Activated CD8-positive, alpha-beta T cell treated with anti-CD3 and anti-CD28 coated beads, Interleukin-2, amount 10 ng/mL, durations not matched to agents 7 days and 5 days (primary cell): ENCODE measurements at places on chromosomes 12 and 14.

DNA sequence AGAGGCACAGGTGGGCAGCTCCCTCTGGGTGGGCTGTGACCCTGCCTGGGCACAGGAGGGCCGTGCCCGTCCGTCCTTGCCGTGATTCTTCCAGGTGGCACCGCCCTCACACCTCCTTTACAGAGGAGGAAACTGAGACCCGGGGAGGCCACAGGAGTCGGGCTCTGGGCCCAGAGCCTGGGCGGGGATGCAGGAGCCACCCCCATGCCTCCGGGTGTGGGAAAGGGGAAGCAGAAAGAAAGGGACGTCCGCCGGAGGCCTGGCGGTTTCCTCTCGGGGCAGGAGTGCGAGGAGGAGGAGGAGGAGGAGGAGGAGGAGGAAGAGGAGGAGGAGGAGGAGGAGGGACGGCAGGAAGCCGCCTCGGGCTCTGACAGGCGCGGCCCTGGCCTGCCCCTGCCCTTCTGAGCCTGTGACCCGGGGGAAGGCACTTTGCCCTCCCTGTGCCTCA lies 23.0 kb downstream of the SH2B3 start:
- peak; percentile 54 for DNase-seq

GRCh38 chr12:117067016-117067415 lies 32.2 kb downstream of the TESC start:
- no peak for DNase-seq

DNA sequence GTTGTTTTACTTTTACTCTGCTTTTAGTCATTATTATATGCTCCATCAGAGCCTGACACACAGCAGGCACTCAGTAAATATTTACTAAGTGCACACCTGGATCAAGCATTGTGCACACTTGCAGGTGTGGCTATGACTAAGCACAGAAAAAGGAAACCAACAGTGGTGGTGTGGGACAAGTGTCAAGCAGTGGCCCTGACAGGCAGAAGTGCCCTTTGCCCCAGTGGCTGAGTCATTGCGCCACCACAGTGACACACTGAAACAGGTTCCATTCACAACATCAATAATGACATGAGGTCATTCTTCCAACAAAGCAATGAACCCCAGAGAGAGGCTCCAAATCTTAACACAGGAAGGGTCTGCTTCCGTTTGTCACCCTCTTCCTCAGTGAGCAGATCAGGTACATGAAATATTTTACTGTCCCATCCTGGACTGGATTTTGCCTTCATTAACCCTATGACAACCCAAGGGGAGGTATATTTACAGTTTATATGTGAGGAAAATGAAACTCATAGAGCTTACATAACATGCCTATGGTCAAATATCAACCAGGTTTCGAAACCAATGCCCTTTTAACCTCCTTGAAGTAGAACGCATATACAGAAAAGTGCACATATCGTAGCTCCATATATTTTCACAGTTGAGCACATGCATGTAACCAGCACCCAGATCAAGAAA lies 82.6 kb upstream of the GTF2A1 start:
- peak; percentile 49 for DNase-seq

DNA sequence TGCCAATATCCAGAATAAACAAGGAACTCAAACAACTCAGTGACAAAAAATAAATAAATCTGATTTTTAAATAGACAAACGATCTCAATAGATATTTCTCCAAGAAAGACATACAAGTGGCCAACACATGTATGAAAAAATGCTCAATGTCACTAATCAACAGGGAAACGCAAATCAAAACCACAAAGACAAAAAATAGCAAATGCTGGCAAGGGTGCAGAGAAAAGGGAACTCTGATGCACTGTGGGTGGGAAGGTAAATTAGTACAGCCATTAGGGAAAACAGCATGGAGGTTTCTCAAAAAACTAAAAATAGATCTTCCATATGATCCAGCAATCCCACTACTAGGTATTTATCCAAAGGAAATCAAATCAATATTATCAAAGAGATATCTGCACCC lies 3.5 kb upstream of the EIF5 start:
- no peak for DNase-seq

GRCh38 chr12:104473374-104473983 lies 16.7 kb downstream of the CHST11 start:
- DNase-seq: peak; percentile 48

- DNase-seq: no peak
Measured at GRCh38 chr12:58310809-58311622, 369.6 kb downstream of the ATP23 start.

GRCh38 chr14:101179691-101180211 lies 276.2 kb upstream of the RTL1 start:
- DNase-seq: no peak

- no peak for DNase-seq
Measured at GRCh38 chr14:60313093-60313492, 64.1 kb downstream of the PPM1A start.

DNA sequence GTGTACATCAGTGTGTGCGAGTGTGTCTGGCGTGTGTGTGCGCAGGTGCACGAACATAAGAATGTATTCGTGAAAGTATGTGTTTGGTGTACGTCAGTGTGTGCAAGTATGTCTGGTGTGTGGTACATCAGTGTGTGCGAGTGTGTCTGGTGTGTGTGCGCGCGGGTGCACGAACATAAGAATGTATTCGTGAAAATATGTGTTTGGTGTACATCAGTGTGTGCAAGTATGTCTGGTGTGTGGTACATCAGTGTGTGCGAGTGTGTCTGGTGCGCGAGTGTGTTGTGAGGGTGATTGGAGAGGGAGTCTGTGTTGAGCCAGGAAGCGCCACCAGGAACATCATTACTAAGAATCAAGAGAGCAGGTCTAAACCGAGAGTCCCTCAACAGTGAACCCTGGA lies 143.8 kb downstream of the BCL11B start:
- DNase-seq: peak; percentile 13

GRCh38 chr14:95162641-95163040 lies 5.3 kb upstream of the DICER1 start:
- DNase-seq: no peak

GRCh38 chr12:11730299-11731041 lies 81.0 kb downstream of the ETV6 start:
- DNase-seq: no peak

GRCh38 chr12:15772405-15773018 lies 16.7 kb downstream of the EPS8 start:
- no peak for DNase-seq

DNA sequence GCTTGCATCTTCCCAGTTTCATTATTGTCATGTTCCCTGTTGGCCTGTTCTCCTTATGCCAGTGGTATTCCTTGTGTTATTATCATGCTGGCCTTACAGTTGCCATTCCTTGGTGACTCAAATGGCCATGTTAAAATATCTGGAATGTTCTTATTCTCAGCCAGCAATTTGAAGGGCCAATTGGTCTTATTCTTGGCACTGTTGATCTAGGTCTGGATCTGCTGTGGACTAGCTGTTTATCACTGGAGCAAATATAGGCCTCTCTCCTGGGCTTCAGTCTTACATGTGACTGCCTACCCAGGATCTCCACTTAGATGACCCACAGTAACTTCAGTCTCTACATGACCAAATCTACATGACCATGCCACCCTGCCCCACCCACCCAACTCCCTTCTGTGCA lies 5.4 kb downstream of the CIPC start:
- DNase-seq: no peak

GRCh38 chr12:47193066-47193465 lies 113.3 kb upstream of the AMIGO2 start:
- DNase-seq: peak; percentile 52

- no peak for DNase-seq
Measured at GRCh38 chr12:97177481-97177880, 270.4 kb downstream of the NEDD1 start.

GRCh38 chr12:106655577-106655976 lies 72.8 kb downstream of the RFX4 start:
- DNase-seq: no peak

GRCh38 chr12:2547273-2548044 lies 247.3 kb upstream of the FKBP4 start:
- no peak for DNase-seq

GRCh38 chr12:95870897-95871296 lies 12.1 kb downstream of the SNRPF start:
- DNase-seq: no peak

GRCh38 chr12:19085090-19085489 lies 44.4 kb upstream of the PLEKHA5 start:
- DNase-seq: no peak

- no peak for DNase-seq
Measured at GRCh38 chr14:26841920-26842741, 244.3 kb upstream of the NOVA1 start.

- no peak for DNase-seq
Measured at GRCh38 chr14:92978229-92979021, 55.5 kb downstream of the CHGA start.

GRCh38 chr12:109943811-109944210 lies 43.7 kb downstream of the TCHP start:
- DNase-seq: no peak

- no peak for DNase-seq
Measured at GRCh38 chr14:93059260-93059659, 56.5 kb downstream of the ITPK1 start.

- DNase-seq: no peak
Measured at GRCh38 chr12:11709513-11709912, 60.0 kb downstream of the ETV6 start.

GRCh38 chr12:109844091-109844490 lies 10.9 kb upstream of the TRPV4 start:
- DNase-seq: no peak

DNA sequence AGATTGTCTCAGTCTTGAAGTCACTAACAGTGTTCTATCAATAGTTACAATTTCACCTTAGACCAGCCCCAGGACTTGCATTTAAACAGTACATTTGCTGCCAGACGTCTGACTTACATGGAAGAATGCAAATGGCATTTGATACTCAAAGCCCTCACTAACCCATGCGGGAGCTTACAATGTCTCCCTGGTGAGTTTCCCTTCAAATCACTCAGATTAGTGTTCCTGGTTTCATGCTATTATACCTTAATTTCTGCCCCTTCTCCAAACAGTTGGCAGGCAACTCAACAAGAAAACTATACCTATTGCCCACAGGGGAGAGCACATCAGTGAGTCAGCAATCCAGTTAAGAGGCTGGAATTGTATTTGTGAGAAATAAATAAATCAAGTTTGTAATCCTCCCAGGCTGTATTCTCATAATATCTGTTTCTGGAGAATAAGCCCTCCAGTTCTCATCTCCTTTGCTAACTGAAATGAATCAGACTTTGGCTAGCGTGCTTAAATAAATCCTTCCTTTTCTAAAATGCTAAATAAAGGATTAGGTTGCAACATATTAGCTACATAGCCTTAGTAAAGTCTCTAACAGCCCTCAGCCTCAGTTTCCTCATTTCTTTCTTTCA lies 23.7 kb downstream of the GSTZ1 start:
- DNase-seq: no peak

- DNase-seq: no peak
Measured at GRCh38 chr12:114241973-114242434, 163.9 kb downstream of the TBX5 start.

GRCh38 chr12:41521872-41522379 lies 333.8 kb downstream of the PDZRN4 start:
- no peak for DNase-seq

DNA sequence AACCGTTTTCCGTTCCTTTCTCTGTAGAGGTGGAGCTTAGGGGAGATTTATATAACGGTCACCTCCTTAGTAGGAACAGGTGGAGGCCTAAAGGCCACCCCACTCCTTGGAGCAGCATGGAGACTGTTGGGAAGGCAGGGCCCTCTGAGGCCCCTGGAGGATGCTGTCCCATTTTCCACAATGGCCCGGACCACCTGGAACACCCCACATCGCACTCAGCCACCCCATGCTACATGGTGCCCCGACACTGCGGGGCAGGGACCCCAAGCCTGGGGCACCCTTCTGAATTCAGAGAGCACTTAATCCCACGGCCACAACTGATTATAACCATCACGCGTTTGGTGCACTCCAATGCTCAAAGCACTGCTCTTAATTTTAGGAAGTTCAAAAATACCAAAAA lies 41.4 kb downstream of the C14orf132 start:
- DNase-seq: no peak

DNA sequence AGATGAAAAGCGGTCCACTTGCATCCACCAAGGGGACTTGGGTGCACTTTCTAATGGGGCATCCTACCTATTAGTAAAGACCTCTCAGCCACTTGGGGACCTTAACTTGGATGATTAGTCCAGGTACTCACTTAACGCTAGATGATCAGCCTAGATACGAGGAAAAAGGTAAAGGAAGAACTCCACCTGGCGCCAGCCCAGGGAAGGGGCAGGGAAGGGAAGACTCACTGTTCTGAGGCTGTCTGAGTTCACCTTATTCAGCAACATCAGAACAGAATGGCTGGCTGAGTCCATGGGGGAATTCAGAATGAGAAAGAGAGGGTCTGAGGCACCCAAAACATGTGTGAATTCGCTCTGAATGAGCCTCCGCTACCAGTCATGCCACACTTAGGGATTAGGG lies 7.1 kb downstream of the IL22 start:
- no peak for DNase-seq
